Regular cardiac myocyte (primary cell): ENCODE measurements at places on chromosomes 11 and 22. TPM values are rescaled to one million over a fixed set of nuclear protein-coding genes. Genes with fewer than 3 reads are reported as not detected.

The EFEMP2 gene
- 44.9 and 71.0 TPM in 2 replicates for total RNA-seq

The HTR3A gene
- total RNA-seq = not detected in 2 replicates

The TMEM191C gene
- total RNA-seq = 0.58 and 1.1 TPM in 2 replicates

The MB gene
- total RNA-seq = 0.77 and 0.85 TPM in 2 replicates

The TRIM29 gene
- total RNA-seq = not detected in 2 replicates

The SPDYC gene
- total RNA-seq = not detected in 2 replicates

The PATE4 gene
- not detected in 2 replicates for total RNA-seq

The CEP126 gene
- 0.96 and 2.8 TPM in 2 replicates for total RNA-seq
